ENCODE measurements at places on chromosomes 5 and 9. TPM values are rescaled to one million over a fixed set of nuclear protein-coding genes. Genes with fewer than 3 reads are reported as not detected.

Gene RABEPK
- total RNA-seq: 17.1 TPM

GRCh38 chr5:120624021-120624563 lies 160.0 kb downstream of the PRR16 start:
- no peak for DNase-seq

- no peak for DNase-seq
These were observed 128.9 kb downstream of the CCDC192 start for GRCh38 chr5:127832067-127832466.

Gene PDGFRB
- 54.9 TPM for total RNA-seq

- DNase-seq: no peak
These were observed 163.7 kb downstream of the ALDH1A1 start for GRCh38 chr9:72788966-72789735.

Gene PRLR
- 0.82 TPM for total RNA-seq

Gene FBP2
- not detected for total RNA-seq

Gene FAM153A
- total RNA-seq: 1.5 TPM

Gene FIBCD1
- total RNA-seq: not detected

DNA sequence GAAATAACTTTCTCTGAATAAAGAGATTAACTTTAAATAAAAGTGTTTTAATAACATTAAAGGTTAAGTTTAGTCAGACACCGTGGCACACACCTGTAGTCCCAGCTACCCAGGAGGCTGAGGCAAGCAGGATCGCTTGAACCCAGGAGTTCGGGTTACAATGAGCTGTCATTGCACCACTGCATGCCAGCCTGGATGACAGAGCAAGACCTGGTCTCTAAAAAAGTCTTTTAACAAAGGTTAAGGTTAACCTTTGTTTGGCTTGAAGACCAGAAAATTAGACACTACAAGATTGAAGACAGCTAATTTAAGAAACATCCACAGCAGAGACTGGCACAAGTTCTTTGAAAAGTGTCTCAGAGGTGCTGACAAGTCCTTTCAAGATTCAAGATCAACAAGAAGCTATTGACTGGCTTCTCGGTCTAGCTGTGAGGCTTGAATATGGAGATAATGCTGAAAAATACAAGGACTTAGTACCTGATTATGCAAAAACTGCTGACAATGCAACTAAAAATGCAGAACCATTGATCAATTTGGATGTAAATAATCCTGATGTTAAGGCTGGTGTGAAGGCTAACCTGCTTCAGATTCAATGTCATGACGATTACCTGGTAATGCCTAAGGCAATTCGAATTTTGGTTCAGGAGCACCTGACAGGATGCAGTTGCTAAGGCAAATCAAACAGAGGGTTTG lies 48.8 kb downstream of the FAM81B start:
- no peak for DNase-seq

Gene FGF1
- total RNA-seq: 5.4 TPM

Gene MYOT
- total RNA-seq: 22.1 TPM

Gene GARIN3
- total RNA-seq: not detected

GRCh38 chr5:148382961-148383360 lies 797 bp upstream of the FBXO38 start:
- DNase-seq: no peak

DNA sequence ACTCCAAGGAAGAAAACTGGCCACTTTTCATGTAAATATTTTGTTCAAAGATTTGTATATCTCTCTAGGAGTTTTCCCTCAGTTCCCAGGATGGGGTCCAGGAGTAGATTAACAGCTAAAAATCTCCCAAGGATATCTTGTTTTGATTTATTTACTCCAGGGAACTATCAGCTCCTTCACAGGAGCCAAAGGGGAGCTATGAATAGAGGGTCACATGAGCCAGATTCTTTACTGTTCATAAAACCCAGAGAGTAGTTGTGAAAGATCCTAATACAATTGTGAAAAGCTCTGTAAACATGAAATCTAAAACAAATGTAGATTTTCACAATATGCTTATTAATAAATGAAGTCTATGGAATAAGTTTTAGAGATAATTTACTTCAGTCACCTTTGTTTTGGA lies 16.9 kb downstream of the DIMT1 start:
- no peak for DNase-seq

DNA sequence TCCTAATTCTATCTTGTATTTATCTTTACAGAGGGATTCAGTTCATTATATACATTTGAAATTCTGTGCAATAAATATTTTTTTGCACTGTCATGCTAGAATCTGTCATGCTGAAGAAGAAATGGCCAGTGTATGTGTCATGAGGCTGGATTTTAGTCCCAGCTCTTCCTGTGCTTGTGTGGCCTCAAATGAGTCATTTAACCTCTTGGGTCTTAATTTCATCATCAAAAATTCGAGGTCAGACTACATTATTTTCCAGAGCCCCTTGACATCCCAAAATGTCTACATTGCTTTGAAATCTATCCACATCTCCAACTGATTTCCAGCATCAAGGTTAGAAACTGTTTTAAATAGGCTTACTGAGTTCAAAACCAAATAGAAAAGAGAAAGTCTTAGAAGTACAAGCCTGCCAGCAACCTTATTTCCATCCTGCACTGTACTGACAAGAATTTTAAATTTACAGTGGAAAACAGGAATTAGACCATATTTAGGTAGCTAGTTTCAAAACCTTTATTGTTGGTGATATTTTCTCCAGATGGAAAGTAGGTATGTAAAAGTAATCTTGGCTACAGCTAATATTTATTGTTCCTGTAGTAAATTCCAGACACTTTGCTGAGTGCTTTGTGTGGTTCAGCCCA lies 96.7 kb upstream of the MAMDC2 start:
- no peak for DNase-seq

DNA sequence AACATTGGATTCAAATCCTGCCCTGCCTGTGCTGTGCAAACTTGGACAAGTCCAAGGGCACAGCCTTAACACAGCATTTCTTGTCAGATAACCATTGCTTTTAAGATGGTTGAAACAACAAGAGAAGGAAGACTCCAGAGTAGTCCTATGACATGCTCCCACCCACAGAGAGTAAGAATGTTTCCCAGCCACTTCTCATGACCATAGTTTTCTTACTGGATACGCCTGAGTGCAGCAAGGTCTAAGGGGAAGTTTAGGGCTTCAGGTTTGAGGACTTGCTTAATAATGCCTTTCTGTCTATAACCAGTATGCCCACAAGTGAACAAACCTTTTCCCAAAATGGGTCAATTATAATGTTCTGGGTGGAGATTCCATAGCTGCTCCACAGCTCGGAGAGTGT lies 126.4 kb downstream of the SLF1 start:
- no peak for DNase-seq

DNA sequence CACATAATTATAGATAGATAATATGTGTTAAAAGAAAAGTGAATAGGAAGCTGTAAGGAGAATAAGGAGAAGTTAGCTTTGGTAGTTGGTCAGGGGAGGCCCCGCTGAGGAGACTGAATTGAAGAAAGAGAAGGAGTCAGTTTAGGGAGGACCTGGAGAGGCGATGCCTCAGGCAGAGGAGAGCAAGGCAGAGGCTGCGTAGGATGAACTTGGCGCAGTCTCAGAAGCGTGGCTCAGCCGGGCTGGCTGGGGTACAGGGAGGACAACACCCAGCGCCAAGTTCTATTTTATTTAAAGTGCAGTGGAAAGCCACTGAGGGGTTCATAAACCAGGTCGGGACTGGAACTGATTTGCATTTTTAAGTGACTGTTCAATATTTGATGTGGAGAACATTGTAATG lies 68.5 kb downstream of the PTCD2 start:
- no peak for DNase-seq

DNA sequence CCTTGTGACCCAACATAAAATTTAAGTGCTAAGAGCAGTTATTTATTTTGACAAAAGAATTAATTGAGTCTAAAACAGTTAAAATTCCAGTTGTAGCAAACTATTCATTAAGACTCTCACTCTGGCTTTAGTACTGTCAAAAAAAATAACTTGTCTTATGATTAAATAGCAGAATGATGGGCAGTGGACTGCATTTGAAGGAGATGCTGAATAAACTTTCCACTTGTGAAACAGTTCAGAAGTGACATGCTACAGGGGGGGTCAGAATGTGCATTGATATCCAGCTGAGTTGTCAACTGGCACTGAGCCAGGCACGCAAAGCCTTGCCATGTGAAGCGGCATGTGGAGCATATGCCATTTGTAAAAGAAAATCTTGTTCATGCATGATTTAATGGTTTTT lies 76.0 kb downstream of the FCHO2 start:
- DNase-seq: no peak

Gene FOXD4
- total RNA-seq: not detected

Gene PIP5KL1
- 2.9 TPM for total RNA-seq

DNA sequence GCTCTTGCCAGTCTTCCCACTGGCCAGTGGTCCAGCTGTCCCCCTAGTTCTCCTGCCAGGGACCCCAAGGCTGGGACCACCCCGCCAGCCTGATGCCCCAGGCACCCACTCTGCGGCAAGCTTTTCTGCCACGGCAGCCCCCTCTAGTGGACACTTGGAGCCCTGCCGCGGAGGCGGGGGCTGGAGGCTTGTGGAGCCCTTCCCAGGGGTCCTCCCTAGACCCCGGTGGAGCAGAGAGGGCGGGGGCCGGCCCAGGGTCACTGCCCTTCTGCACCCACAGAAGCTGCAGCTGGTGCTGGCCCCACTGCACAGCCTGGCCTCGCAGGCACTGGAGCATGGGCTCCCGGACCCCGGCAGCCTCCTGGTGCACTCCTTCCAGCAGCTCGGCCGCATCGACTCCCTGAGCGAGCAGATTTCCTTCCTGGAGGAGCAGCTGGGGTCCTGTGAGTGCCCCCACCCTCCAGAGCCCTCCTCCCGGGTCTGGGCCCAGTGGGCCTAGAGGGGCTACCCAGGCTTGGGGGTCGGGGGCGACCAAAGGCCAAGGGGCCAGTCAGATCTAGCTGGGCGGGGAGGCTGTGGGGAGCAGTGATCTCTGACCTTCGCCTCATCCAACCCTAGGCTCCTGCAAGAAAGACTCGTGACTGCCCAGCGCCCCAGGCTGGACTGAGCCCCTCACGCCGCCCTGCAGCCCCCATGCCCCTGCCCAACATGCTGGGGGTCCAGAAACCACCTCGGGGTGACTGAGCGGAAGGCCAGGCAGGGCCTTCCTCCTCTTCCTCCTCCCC lies 9.1 kb downstream of the EGFL7 start:
- DNase-seq: no peak

Gene SPINK6
- total RNA-seq: not detected

Gene ORM2
- total RNA-seq: not detected

GRCh38 chr5:173794901-173795416 lies 93.2 kb upstream of the CPEB4 start:
- no peak for DNase-seq

- no peak for DNase-seq
These were observed 47.5 kb downstream of the CDK5RAP2 start for GRCh38 chr9:120532475-120532874.

Gene SPINK4
- not detected for total RNA-seq

DNA sequence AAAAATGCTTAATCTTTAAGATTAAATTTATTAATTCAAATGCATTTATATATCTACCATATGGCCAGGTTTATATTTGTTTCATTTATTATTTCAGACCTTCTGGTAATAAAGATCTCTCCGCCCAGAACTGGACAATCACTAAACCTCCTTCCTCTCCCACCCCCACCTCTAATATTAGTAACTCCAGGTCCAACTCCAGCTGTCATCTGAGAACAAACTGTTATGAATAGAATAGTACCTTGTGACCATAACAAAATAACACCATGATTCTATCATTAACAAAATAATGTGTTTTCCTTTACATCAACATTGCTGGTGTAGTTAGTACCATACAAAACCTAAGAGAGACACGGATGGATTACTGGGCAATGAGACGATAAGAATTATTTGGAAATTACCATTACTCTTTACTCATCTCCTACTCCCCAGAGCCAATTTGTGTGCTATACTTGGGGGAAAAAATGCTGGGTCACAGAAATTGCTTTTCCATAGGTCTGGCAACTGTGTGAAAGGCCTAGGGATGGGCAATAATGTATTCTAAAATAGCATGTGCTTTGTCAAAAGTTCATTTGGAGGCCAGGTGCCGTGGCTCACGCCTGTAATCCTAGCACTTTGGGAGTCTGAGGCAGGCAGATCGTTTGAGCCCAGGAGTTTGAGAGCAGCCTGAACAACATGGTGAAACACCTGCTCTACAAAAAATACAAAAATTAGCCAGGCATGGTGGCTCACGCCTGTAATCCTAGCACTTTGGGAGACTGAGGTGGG lies 186.1 kb downstream of the ENC1 start:
- no peak for DNase-seq

DNA sequence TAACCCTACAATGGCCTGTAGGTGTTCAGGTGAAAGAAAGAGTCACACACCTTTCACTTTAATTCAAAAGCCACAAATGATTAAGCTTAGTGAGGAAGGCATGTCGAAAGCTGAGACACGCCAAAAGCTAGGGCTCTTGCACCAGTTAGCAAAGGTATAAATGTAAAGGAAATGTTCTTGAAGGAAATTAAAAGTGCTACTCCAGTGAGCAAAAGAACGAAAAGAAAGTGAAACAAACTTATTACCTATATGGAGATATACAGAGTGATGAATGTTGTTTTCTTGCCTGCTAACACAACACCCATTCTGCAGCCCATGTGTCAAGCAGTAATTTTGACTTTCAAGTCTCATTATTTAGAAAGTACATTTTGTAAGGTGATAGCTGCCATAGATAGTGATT lies 254.2 kb upstream of the SLC24A2 start:
- no peak for DNase-seq

GRCh38 chr9:81499021-81499454 lies 190.3 kb downstream of the TLE1 start:
- peak; percentile 75 for DNase-seq

DNA sequence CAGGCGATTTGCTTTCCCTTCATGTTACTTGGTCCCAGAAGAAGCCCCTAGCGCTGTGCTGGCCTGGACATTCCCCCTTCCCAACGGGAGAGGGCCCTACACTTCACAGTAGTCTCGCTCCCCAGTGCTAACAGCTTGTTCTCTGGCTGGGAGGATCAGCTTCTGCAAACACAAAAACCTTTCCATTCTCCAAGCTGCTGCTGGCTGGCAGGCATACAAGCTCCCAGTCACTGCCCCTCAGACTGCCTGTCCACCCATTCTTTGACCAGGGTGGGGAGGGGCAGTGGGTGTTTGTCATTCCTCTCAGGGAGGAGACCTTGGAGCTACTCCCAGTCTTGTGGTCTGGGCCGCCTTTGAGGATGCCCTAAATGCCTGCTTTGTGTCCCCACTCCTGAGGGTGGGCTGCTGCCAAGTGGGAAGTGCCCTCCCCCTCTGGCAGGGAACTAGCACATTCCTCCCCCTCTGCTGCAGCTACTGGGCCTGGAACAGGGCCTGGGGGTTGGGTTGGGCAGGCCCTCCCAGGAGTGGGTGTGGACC lies 20.8 kb downstream of the ENHO start:
- peak; percentile 89 for DNase-seq

Gene PCDHGB5
- total RNA-seq: 16.6 TPM

- DNase-seq: no peak
These were observed 1.9 kb downstream of the NR5A1 start for GRCh38 chr9:124505006-124505900.

DNA sequence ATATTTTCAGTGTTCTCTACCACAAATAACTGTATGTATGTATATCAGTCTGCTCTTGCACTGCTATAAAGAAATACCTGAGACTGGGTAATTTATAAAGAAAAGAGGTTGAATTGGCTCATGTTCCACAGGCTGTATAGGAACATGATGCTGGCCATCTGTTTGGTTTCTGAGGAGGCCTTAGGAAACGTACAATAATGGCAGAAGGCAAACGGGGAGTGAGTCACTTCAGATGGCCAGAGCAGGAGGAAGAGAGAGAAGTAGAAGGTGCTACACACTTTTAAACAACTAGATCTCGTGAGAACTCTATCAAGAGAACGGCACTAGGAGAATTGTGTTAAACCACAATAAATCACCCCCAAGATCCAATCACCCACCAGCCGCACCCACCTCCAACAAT lies 121.7 kb downstream of the ADAMTS6 start:
- no peak for DNase-seq

GRCh38 chr9:8679371-8679822 lies 879.8 kb upstream of the DMAC1 start:
- DNase-seq: no peak

Gene MAMDC4
- 2.8 TPM for total RNA-seq

Gene SLC2A8
- 63.5 TPM for total RNA-seq

All from sigmoid colon (tissue), 7 donors.